HFF-Myc (cell line): ENCODE measurements at places on chromosomes 7 and 10.

- no peak for DNase-seq
Observed at GRCh38 chr10:119817991-119818888, 54.4 kb downstream of the MCMBP start.

GRCh38 chr10:97686301-97686961 lies 610 bp downstream of the AVPI1 start:
- no peak for DNase-seq

- DNase-seq: no peak
Observed at GRCh38 chr7:149736478-149737360, 36.7 kb downstream of the ZNF467 start.

- DNase-seq: no peak
Observed at GRCh38 chr7:18153183-18153748, 125.6 kb upstream of the PRPS1L1 start.

- no peak for DNase-seq
Observed at GRCh38 chr7:46775776-46776175, 806.1 kb downstream of the TNS3 start.

GRCh38 chr10:108608860-108609259 lies 1314.5 kb downstream of the XPNPEP1 start:
- no peak for DNase-seq

GRCh38 chr10:30877111-30877510 lies 154.6 kb downstream of the ZNF438 start:
- no peak for DNase-seq

DNA sequence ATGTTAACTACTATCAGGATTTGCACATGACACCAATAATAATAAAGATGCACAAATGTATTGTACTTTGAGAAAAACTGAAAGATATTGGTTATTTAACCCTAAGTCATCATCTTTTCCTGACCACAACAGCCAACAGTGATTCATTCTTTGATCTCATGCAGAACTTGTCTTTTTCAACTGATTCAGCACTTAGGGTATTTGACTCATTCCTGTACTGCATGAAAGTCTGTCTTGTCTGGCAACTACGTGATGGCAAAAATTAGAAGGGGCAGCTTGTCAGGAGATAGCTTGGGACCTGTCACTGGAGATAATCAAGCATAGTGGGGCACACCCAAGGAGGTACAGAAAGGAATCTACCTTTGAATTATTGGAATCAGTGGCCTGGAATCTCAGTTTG lies 77.8 kb upstream of the LRRC17 start:
- no peak for DNase-seq

DNA sequence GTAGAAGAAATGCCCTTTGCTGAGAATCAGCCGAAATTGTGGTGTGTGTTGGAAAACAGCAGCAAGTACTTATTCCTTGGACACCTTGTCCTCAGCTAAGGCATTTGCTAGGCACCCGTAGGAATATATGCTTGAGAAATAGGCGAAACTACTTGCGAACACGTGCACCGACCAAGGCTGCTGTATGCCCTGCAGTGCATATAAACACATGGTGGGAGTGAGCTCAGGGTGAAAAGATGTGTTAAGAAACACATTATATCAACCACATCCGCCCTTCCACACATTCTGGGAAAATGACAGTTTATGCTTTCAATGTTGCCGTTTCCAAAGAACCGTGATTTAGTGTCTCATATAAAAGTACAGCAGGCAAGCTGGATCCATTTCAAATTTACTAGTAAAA lies 199.2 kb downstream of the JCAD start:
- DNase-seq: peak; percentile 53

- DNase-seq: no peak
Observed at GRCh38 chr7:2520131-2520760, 672 bp downstream of the LFNG start.

DNA sequence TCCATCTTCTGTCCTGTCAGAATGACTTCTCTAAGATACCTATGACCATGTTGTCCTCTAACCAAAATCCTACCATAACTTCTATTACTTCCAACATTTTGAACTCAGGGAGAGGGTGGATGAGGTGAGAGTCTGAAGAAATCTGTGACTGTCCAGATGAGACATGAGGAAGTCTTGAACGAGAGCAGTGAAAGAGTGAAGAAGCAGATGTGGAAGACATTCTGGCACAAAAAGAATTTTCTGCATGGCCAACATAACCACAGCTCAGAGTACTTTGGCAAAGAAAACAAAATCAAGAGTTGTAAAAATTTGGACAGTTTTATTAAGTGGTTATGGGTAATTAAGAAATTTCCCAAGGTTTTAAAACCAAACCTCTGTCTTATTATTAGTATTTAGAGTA lies 141.6 kb downstream of the CPEB3 start:
- DNase-seq: no peak

GRCh38 chr10:11328264-11329061 lies 283.0 kb downstream of the USP6NL start:
- no peak for DNase-seq

GRCh38 chr7:11751315-11751714 lies 80.7 kb downstream of the THSD7A start:
- DNase-seq: no peak

DNA sequence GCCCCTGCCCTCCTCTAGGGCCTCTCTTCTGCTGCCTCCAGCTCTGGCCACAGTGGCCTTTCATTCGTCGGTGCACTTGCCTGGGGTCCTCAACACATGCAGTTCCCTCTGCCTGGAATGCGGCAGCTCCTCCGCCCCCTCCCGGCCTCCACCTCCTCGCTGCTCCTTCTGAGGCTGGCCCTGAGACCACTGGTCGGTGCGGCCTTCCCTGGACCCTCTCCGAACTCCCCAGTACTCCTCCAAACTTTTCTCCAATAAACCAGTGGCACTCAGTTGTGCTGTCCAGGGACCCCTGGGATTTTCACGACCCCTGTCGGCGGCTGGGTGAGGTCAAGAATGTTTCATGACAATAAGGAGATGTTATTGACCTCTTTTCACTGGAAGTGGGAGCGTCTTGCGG lies 53.5 kb downstream of the BMS1 start:
- no peak for DNase-seq

GRCh38 chr7:102155821-102156441 lies 130.7 kb upstream of the SH2B2 start:
- no peak for DNase-seq

DNA sequence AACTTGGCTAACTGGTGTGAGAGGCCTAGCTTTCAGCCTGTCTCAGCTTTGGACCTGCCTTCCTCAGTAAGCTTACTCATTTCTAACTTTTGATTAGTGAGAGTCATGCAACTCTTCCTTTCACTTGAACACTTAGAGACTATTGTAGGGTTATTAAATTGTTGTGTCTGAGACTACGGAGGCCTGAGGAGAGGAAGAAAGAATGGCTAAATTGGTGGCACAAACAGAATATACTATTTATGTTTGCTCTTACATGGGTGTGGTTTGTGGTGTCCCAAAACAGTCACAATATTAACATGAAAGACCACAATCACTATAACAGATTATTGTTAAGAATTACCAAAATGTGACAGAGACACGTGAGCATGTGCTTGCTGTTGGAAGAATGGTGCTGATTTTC lies 82.1 kb downstream of the TRIM24 start:
- DNase-seq: no peak

DNA sequence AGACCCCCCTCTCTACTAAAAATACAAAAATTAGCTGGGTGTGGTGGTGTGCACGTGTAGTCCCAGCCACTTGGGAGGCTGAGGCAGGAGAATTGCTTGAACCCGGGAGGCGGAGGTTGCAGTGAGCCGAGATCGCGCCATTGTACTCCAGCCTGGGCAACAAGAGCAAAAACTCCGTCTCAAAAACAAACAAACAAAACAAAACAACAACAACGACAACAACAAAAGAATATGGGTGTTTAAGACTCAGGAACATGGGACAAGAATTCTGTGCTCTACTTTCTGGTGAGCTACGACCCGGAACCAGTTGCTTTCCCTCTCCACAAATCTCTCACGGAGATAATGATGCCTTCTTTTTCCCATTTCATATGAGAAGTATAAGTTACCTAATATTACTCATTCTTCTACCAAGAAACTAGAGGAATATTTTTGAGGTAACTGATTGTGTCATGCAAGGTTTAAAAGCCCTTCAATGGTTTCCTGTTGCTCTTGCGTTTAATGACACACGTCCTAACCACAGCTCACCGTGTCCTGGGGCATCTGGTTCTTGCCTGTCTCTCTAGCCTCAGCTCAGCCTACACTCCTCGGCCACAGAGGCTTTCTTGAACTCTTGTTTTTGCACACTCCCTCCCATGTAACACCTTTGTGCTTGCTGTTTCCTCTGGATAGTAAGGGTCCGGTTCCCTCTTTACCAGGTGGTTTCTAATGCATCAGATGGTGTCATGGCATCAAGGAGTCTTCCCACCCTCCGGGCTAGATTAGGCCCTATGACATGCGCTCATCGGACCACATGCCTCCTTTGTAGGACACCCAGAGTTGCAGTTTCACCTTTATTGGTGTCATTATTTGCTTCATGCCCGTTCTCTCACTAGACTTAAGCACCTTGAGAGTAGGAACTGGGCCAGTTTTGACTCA lies 67.5 kb downstream of the PFKFB3 start:
- DNase-seq: peak; percentile 9

GRCh38 chr10:44557596-44558191 lies 172.8 kb upstream of the CXCL12 start:
- no peak for DNase-seq

GRCh38 chr7:142460402-142461117 lies 202.7 kb upstream of the PRSS58 start:
- DNase-seq: no peak

DNA sequence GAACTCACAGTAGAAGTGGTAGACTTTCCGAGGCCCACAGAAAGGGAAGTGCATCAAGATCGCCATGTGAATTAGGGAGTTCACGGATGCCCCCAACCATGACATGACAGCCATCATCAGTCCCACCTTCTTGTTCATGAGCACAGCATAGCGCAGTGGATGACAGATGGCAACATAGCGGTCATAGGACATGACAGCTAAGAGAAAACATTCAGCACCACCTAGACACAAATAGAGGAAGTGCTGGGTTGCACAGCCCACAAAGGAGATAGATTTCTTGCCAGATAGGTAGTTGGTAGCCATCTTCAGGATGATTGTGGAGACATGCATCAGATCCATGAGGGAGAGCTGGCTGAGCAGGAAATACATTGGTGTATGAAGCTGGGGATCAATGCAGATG lies 342 bp downstream of the OR2AE1 start:
- DNase-seq: no peak

- DNase-seq: no peak
Observed at GRCh38 chr7:75872073-75872782, 6.6 kb upstream of the RHBDD2 start.

DNA sequence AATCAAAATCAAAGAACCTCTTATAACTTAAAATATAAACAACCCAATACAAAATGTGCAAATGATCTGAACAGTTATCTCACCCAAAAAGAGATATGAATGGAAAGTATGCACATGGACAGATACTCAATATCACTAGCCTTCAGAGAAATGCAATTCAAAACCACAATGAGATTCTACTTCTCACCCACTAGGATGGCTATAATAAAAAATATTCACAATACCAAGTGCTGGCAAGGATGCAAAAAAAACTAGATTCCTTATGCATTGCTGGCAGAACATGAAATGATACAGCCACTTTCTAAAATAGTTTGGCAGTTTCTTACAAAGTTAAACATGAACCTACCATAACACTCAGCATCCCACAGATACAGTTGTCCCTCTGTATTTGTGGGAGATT lies 130.1 kb upstream of the LRRN3 start:
- DNase-seq: no peak
